Activated T-helper 1 cell treated with anti-CD3 and anti-CD28 coated beads, Interleukin-12 subunit alpha, Interleukin-12 subunit beta, Interleukin-2, Interleukin-4 antibody, amounts not matched to agents 30 ng/mL and 10 ng/mL and 1 ng/mL, durations not matched to agents 14 hours and 24 hours and 36 hours (primary cell): ENCODE measurements at places on chromosomes 11 and 22.

DNA sequence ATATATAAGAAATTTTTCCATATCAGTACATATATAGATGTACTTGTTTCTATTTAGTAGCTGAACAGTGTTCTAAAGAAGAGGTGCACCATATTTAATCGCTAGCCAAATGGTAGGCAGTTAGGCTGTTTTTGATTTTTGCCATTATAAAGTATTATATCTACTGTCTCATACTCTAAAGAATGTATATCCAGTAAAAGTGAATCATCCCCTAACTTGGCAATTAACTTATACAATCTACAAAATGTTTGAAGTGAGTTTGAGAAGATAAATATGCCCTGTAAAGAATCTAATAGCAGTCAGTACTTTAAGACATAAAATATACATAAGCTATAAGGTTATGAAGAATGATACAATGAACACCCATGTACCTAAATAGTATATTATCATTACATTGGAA is 291.5 kb downstream of the SWAP70 start:
- DNase-seq: no peak

DNA sequence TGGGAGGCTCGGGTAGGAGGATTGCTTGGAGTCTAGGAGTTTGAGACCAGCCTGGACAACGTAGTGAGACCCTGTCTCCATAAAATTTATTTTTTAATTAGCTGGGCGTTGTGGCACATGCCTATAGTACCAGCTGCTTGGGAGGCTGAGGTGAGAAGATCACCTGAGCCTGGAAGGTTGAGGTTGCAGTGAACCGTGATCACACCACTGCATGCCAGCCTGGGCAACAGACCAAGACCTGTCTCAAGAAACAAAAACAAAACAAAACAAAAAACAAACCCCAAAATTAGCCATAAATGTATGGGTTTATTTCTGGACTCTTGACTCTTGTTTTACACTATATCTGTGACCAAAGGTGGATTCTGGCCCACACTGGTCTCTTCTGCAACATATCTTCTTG is 41.6 kb downstream of the EIF3F start:
- DNase-seq: no peak

DNA sequence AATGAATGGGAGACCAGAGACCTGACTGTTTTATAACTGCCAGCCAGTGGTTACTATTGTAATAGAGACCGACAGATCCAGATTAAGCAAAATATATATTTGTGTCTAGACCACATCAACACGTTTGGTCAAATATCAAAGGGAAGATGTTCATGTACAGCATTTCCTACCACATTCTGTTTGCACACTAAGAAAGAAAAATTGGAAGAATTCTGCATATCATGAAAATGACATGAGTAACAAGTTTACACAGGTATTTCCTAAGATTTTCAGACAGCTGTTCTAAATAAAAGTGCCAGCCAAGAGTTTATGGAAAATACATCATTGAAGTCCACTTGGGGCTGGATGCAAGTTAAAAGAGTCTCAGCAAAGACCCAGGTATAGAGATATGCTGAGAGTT is 145.5 kb upstream of the ANO3 start:
- no peak for DNase-seq

GRCh38 chr11:12243911-12244550 is 133.3 kb upstream of the PARVA start:
- DNase-seq: no peak

GRCh38 chr22:44604455-44604854 is 97.5 kb upstream of the PRR5 start:
- no peak for DNase-seq

DNA sequence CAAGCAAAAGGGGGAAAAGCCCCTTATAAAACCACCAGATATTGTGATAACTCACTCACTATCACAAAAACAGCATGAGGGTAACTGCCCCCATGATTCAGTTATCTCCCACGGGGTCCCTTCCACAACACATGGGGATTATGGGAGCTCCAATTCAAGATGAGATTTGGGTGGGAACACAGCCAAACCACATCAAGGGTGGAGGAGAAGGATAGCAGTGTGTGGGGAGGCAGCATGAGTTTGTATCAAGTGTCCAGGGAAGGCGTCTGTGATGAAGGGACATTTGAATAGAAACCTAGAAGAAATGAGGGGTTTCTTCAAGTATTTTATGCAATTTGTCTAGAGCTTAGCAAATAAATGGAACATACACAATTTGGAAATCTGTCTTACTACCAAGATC is 98.2 kb downstream of the SLC1A2 start:
- no peak for DNase-seq

- no peak for DNase-seq
Observed at GRCh38 chr11:2306452-2306823, 4.6 kb downstream of the TSPAN32 start.

GRCh38 chr11:69240332-69241074 is 53.5 kb upstream of the MYEOV start:
- DNase-seq: no peak

GRCh38 chr11:127683321-127683720 is 682.8 kb upstream of the KIRREL3 start:
- no peak for DNase-seq

DNA sequence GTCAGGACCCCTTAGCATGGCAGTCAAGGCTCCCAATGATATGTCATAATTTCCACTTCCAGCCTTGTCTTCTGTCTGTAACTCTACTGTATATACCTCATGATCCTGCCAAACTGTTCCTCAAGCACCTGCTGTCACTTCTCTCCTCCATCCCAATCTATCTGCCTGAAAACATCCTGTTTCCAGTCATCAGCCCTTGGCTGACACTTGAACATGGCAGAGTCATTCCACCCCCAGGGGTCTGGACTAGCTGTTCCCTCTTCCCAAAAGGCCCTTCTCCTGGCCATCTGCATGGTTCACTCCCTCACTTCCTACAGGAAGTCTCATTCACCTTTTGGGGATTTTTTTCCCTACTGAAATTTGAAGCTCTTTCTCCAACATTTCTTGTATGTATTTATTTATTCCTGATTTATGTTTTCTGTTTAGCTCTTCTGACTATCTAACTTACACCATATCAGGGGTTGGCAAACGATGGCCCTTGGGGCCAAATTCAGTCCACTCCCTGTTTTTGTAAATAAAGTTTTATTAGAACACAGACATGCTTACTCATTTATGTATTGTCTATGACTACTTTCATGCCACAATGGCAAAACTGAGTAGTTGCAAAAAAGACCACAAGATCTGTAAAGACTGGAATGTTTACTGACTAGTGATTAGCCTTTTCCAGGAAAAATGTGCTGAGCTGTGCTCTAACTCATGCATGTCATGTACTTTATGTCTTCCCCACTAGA is 278.4 kb downstream of the KIRREL3 start:
- no peak for DNase-seq

GRCh38 chr22:24429411-24430365 is 2.3 kb downstream of the ADORA2A start:
- DNase-seq: peak; percentile 57

DNA sequence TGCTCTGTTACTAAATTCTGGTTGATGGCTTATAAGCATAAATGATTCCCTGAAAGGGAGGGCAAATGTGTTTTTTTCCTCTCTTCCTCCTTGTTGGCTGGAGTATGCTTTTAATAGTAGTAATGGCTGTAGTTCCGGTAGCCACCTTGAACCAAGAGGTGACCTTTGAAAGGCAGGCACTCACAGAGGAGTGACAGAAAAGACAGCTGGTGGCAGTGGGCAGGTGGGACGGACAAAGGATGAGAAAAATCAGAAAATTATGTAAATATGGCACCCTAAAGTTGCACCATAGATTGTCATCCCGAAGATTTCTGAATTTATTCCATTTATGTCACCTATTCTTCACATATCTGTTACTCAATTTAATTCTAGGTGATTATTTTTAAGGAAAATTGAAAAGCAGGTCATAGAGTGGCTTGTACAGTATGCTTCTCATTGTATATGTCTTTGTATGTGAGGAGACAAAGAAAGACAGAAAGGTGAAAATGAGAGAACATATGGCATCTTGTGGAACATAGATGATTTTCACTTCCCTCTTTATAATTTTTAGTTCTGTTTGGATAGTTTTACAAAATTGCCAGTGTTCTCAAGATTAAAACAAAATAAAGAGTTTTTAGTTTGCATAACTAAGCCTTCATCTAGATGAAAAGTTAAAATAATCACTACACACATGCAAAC is 17.0 kb downstream of the CASP12 start:
- DNase-seq: no peak

- no peak for DNase-seq
Observed at GRCh38 chr11:125308246-125308645, 143.7 kb downstream of the PKNOX2 start.

DNA sequence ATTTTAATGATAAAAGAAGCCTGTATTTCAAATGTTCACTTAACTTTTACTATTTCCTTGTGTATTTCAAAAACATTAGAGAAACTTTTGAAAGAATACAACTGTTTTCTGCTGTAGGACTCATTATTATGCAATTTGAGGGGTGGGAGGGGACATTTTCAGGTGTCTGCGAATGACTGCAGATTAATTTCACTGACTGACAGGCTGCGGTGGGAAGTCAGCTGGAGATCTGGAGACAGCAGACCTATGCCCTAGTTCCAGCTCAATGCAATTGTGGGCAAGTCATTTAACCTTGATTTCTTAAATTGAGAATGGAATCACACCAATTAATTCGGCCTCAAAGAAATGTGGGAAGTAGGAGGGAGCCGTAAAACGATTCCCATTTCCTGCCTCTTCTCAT is 128.7 kb downstream of the ARL14EP start:
- DNase-seq: no peak

GRCh38 chr11:124075841-124076651 is 34.9 kb upstream of the OR10G7 start:
- DNase-seq: no peak

DNA sequence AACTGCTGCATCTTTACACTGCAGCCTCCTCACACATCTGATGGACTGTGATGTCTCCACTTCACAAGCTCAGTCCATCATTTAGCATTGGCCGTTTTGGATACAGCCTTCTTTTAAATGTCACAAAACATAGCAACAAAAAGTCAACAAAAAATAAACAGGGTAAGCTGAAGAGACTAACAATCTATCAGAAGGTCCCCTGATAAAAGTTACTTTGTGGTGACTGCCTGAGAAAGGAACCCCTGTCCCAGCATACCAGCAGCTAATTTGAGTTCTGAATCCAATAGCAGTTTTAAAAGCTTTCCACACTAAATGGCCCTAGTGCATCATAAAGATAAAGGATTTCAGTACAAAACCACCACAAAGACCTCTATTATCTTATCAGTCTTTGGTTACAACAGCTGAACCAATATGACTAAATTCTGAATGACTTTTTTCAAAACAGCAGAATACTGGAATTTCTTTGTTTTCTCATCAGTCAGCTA is 162.4 kb downstream of the SOX6 start:
- no peak for DNase-seq

GRCh38 chr11:87849216-87849615 is 326.0 kb downstream of the RAB38 start:
- DNase-seq: no peak

DNA sequence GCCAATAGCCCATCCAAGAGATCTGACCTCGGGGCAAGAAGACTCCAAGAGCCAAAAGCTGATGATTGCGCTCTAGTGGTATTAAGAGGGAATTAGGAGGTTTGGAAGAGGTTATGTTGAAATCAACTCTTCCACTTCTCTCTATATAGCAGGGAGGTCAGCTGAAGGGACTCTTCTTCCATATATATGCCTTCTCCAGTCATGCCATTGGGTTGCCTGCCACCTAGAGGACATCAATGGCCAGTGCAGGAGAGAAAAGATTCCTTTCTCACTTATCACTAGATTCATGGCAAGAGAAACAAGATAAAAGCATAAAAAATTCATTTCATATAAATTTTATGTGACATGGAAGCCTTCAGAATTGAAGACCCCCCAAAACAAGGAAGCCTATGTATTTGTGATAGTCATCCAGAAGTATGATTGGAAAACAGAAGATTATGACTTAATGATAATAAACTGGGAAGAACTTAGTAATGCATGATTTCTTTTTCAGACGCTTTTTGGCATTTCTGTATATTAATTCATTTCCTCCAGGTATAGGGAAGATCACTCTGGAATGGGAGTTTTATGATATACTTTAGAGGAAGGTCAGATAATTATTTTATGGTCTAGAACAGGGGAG is 435.1 kb upstream of the DDI1 start:
- peak; percentile 1 for DNase-seq

DNA sequence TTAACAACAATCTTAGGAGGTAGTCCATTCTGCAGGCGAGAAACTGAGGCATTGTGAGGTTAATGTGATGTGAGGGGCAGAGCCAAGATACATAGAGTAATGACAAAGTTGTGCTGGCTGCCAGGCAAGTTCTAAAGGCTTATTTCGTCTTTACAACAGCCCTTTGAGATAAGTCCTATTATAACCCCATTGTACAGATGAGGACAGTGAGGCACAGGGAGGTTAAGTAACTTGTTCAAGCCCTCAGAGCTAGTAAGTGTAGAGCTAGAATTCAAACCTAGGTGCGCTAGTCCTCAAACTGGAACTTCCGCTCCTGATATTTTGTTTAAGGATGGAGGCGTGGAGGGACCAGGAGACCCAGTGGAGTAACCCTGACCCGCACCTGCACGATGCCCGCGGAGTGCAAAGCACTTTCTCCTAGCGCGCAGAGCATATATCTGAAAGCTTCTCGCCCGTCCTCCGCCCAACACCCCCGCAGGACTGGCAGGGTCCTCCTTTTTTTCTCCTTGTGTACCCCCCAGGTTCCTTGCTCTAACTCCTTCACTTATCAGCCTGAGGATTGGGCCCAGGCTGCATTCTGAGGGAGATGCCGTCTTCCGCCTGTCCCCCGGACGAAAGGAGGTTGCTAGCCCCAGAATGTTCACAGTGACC is 4.9 kb upstream of the FLI1 start:
- no peak for DNase-seq

- DNase-seq: peak; percentile 53
Observed at GRCh38 chr22:46367707-46368191, 32.2 kb downstream of the TRMU start.

DNA sequence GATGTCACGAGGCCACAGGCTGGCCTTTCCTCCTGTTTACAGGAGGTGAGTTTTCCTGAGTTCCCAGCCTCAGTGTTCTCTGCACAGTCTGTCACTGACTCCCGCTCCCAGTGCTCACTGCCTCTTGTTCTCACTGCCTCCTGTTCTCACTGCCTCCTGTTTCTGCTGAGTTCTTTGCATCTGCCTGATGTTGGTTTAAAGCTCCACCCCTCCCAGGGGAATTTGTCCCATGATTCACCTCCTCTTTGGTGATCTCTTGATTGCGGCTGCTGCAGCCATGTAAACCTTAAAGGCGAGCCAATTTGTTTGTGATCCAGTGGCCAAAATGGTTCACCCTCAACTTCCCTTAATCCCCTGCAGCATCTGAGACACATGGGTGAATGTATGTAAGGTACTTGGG is 6.0 kb upstream of the TUBA8 start:
- DNase-seq: no peak

GRCh38 chr11:34345991-34346480 is 11.8 kb downstream of the ABTB2 start:
- no peak for DNase-seq

GRCh38 chr22:46612904-46613605 is 7.1 kb upstream of the GRAMD4 start:
- DNase-seq: peak; percentile 34

- DNase-seq: no peak
Observed at GRCh38 chr11:31106968-31107576, 262.5 kb downstream of the DCDC1 start.
